Activated naive CD4-positive, alpha-beta T cell treated with anti-CD3 and anti-CD28 coated beads for 36 hours (primary cell): ENCODE measurements at places on chromosomes 12 and 14.
A peak's percentile ranks its signal among the peaks of the same experiment; 100 is the strongest.

- no peak for DNase-seq
Observed at GRCh38 chr12:90953956-90954421, 987 bp downstream of the CCER1 start.

DNA sequence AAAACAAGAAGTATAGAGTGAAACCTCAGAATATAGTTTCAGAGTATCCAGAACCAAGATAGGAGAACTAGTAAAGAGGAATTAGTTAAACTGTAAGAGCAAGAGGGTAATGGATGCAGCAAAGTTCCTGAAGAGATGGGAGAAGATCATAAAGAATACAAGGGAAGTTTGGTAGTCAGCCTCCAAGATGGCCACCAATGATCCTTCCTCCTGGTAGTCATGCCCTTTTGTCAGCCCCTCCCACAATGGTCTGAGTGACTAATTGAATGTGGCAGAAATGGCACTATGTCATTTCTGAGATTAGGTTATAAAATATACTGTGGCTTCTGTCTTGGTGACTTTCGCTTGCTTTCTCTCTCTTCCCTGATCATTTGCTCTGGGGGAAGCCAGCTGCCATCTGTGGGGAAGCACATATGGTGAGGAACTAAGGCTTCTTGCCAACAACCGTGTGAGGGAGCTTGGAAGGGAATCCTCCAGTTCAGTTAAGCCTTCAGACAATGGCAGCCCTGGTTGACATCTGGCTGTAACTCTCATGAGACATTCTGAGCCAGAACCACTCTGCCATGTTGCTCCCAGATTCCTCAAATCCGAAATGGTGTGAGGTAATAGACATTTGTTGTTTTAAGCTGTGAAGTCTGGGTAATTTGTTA lies 55.3 kb upstream of the AMN1 start:
- DNase-seq: no peak

- DNase-seq: no peak
Observed at GRCh38 chr14:50808053-50808452, 22.9 kb downstream of the NIN start.

DNA sequence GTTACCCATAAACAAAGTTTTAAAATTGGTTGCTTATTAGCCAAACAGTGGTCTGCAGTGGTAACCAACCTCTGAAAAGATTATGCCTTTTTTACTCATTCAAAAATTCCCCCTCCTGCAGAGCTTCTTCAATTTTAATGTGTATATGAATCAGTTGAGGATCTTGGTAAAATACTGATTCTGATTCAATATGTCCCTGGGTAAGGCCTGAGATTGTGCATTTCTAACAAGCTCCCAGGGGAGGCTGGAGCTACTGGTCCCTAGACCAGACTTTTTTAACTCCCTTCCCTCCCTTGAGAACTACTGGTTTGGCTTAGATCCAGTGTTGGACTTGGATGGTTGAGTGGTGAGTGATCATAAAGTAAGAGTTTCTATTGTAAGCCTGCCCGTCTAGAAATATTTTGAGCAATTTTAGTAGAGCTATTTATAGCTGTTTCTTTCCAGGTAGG lies 90.2 kb downstream of the FUT8 start:
- no peak for DNase-seq

DNA sequence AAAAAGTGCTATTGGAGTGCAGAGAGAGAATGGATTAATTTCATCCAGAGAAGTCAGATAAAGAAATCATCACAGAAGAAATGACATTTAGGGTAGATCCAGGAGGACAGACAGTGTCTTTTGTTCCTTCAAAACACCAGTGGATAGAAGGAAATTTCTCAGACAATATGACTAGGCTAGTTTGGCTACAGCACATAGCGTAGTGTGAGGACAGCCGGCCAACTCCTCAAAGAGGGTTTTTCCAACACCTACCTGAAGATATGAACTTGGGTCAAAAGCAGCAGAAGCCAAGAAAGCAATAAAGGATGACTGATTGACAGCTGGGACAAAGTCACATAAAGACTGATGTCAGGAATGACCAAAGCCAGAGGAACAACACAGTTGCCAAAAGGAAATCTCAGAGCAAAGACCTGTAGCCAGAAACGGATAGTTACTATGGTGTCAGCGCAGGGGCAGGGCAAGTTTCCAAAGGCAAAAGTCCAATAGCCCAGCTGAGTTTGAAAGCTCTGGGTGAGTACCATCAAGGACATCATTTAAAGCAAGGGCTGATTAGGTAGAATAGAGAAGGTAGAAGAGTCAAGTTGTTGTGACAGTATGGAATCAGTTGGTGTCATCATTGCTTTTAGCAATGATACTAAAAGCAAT lies 58.7 kb upstream of the PDE3A start:
- DNase-seq: no peak

GRCh38 chr14:29721586-29721985 lies 206.1 kb downstream of the PRKD1 start:
- no peak for DNase-seq

DNA sequence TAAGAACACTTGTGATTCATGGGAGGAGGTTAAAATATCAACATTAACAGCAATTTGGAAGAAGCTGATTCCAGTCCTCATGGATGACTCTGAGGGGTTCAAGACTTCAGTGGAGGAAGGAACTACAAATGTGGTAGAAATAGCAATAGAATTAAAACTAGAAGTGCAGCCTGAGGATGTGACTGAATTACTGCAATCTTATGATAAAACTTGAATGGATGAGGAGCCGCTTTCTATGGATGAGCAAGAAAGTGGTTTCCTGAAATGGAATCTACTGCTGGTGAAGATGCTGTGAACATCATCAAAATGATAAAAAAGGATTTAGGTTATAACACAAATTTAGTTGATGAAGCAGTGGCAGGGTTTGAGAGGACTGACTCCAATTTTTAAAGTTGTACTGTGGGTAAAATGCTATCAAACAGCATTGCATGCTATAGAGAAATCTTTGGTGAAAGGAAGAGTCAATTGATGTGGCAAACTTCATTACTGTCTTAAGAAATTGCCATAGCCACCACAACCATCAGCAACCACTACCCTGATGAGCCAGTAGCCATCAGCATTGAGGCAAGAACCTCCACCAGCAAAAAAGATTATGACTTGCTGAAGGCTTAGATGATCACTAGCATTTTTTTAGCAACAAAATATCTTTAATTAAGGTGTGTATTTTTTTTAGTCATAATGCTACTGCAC lies 25.9 kb upstream of the MTERF2 start:
- DNase-seq: no peak

DNA sequence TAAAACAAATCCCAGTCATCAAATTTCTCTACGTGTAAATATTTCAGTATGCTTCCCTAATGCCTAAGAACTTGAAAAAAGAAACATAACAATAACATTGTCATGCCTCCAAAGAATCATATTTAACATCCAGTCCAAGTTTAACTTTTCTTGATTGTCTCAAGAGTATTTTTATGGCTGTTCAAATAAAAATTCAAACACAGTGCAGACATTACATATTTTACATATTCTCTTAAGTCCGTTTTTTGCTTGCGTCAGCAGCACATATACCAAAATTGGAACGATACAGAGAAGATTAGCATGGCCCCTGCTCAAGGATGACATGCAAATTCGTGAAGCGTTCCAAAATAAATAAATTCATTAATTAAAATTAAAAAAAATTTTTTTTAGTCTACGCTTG lies 23.3 kb upstream of the EEA1 start:
- DNase-seq: no peak

DNA sequence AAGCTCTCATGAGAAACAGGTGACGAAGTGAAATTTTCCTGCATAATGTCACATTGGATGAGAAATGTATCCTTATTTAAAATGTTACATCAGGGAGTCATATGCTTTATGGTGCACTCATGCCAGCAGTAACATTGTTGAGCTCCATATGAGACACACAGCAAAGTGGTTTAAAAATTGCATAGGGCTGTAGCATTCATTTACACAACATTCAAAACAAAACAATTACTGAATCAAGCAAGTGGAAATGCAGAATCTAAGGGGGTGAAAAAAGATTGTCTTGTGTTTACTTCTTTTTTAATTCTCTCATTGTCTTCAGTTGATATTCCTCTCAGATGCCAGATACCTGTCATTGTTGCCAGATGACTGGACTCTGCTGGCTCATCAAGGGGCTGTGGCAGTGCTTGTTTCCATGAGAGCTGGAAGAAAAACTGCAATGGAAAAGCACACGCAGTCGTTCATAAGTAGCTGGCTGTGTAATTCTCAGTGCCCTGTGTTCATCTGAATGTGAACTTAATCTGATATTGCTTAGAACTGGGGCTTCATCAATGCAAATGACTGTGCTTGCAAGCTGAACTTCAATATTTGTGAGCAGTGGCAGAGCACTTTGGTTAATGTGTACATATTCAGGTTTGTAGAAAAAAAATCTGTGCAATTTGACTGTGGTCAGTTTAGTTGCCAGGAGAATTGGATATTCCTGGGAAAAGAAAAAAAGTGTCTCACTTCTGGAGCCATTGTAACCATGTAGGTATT lies 305.6 kb downstream of the RAD51B start:
- DNase-seq: no peak

GRCh38 chr12:102950107-102950949 lies 7.1 kb upstream of the ASCL1 start:
- no peak for DNase-seq

DNA sequence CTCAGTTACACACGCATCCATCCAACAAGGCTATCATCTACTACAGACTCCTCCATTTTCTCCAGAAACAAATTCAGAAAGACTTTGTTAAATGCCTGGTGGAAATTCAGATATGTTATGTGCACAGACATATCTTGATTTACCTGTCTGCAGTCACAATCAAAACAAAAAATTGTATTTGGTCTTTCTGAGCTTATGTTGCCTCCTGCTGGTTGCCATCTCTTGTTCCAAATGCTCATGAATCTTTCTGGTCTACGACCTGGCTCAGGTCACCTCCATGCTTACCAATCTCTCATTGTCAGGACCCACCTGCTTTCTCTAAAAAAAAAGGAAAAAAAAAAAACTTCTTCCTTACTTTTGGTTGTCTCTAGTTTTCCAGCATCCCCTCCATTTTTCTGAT lies 169.2 kb upstream of the PLXNC1 start:
- DNase-seq: peak; percentile 53

- no peak for DNase-seq
Observed at GRCh38 chr14:101061411-101062064, 158.0 kb upstream of the RTL1 start.

GRCh38 chr14:37869633-37870032 lies 274.2 kb downstream of the TTC6 start:
- DNase-seq: no peak

DNA sequence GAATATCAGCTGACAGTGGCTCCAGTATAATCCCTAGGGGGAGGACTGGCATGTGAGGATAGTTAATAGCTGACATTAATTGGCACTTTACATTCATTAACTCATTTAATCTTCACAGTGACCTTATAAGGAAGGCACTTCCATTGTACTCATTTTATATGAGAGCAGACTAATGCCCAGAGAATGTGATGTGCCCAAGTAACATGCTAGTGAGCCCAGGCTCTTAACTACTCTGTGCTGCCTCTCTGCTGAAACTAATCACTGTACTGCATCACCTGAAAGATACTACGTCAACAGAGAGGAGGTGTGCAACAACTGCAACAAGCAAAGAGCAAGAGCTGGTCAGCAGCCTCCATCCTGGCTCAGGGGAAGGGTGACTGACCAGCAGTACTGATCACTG lies 40.1 kb downstream of the GALNT4 start:
- no peak for DNase-seq

GRCh38 chr12:92338671-92339070 lies 193.0 kb upstream of the BTG1 start:
- no peak for DNase-seq

DNA sequence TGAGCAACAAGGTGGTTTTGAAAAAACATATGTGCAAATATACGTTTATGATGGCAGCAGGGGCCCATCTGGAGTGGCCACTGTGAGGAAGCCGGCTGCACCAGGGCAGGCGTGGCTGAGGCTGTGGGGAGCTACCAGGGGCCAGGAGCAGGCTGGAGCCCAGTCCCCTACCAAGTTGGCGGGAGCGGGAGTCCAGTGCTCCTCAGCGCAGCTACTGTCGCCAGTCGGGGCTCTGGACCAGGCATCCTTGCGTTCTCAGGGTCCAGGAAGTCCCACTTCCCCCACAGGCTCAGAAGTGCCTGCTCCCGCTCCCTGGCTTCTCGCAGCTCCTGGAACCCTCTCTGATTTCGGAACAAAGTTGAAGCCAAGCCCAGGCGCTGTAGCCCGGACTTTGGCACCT lies 1377.5 kb upstream of the FLRT2 start:
- no peak for DNase-seq

DNA sequence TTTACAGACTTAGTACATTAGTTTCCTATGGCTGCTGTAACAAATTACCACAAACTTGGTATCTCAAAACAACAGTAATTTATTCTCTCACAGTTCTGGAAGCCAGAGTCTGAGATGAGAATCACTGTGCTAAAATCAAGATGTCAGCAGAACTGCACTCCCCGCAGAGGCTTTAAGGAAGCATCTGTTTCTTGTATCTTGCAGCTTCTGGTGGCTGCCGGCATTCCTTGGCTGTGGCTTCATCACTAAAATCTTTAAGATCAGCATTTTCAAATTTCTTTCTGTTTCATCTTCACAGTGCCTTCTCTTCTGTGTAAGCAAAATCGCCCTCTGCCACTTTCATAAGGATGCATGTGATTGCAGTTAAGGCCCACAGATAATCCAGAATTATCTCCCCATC lies 9.4 kb downstream of the STON2 start:
- DNase-seq: no peak

DNA sequence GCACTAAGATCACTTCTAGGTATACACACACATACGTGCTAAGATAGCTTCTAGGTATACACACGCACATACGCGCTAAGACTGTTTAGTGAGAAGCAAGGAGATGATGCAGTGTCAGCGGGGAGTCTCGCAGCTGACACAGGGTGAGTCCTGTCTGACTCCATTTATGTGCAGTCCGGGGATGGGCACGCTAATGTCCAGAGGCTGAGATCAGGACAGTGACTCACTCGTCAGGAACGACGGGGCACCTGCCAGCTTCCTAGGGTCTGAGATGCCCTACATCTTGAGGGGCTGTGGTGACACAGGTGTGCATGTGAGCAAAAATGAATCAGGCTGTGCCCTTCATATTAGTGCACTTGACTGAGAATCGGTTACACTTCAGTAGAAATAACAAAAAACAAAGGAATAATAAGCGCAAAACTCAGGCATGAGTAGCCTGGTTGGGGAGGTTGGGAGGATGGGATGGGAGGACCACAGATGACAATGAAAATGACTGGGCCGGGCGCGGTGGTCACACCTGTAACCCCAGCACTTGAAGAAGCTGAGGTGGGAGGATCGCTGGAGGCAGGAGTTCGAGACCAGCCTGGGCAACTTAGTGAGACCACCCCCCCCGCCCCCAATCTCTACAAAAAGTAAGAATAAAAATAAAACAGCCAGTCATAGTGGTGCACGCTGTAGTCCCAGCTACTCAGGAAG lies 29.1 kb upstream of the ULK1 start:
- DNase-seq: no peak
